Upper lobe of left lung (tissue), 6 donors: ENCODE measurements at places on chromosomes 7 and 10.

- no peak for DNase-seq
Observed at GRCh38 chr7:85010306-85010705, 176.6 kb downstream of the SEMA3D start.

GRCh38 chr7:50396856-50397255 is 53.3 kb downstream of the FIGNL1 start:
- no peak for DNase-seq

DNA sequence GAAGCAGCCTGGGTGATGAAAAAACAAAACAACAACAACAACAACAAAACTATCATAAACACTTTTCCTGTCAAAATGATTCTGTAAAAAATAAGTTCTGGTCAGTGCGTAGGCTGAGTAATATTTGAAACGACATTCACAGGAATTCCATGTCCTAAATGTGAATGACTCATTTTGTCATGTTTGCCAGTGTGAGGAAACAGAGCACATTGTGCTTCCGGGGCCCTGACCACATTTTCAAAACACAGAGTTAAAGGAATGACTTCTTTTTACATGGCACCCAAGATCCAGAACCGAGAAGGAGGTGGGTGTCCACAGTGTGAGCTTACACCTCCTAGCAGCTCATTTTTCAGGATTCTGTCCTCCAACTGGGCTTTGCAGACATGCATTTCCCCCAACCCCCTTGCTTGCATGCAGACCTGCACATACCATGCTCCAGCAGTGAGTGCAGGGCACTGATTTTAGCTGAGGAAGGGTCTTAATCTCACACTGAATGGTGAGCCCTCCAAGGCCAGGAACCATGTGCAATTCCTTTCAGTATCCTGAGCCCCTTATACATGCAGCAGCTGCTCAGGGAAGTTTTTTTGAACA is 3.0 kb downstream of the CLRN3 start:
- DNase-seq: no peak

DNA sequence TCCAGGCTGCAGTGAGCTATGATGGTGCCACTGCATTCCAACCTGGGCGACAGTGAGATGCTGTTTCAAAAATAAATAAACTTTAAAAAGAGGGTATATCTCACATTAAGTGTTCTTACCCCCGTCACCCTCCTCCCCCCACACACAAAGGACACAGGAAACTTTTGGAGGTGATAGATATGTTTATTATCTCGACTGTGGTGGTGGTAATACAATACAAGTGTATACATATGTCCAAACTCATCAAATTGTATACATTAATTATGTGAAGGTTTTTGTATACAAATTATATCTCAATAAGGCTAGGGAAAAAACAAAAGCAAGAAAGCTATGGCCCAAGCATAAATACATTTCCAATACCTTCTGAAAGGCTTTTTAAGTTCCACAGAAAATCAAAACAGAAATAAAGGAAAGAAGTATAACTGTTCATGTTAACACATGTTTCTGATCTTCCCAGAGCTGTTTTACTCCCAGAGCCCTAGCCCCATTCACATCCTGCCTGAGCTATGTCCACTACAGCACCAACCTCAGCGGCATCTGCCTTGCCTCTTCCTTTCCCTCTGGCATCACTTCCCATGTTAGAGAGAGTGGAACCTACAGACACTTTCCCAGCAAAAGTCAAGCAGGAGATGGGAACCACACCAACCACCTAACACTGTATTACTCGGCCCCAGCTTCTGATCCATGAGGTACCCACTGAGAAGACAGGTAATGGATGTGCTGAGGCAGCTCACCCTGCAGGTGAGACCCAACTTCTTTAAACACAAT is 48.1 kb downstream of the SGMS1 start:
- no peak for DNase-seq

DNA sequence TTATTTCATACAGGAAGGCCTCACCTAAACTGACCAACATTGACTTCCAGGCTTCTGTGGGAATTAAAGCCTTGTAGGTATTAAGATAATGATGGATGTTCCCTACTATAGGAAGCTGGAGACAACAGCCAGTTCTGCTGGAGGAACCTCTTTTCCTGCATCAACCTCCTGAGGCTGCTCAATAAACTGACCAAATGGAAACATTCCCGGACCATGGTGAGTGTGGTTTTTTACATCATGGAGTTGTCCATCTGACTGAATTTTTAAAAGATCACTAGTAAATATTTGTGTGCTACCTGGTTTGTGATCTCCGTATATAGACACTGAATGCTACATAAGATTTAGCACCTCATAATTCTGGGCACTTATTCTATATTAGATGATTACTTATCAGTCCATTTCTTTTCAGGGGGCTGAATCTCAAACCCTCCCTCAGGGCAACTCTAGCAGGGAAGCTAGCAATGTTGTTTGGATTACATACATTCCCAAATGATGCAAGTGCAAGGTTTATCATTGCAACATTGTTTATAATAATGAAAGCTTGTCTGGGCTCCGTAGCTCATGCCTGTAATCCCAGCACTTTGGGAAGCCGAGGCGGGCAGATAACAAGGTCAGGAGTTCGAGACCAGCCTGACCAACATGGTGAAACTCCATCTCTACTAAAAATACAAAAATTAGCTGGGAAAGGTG is 21.5 kb upstream of the SMKR1 start:
- no peak for DNase-seq
